ENCODE measurements at places on chromosomes 4 and X.
A peak's percentile ranks its signal among the peaks of the same experiment; 100 is the strongest.

DNA sequence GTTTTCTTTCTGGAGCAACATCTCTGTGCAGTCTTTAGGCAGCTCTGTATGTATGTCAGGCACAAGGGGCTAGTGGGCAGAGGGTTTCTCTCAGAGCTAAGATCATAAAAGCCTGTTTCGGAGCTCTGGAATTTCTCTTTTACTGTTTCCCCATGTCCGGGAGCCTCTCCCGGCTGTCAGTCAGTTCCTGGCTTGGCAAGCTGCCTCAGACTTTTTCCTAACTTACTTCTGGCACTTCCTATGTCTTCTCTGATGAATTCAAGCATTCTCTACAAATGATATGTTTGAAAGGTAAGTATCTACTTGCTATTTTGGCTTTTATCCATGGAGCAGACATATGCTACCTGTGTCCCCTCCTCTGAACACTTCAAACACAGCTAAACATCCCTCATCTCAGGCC lies 129.3 kb upstream of the PGRMC2 start:
- DNase-seq = no peak

- no peak for DNase-seq
Measured at GRCh38 chr4:74157154-74157553, 764 bp upstream of the MTHFD2L start.

GRCh38 chr4:25551605-25552004 lies 104.0 kb upstream of the SLC34A2 start:
- DNase-seq = no peak

DNA sequence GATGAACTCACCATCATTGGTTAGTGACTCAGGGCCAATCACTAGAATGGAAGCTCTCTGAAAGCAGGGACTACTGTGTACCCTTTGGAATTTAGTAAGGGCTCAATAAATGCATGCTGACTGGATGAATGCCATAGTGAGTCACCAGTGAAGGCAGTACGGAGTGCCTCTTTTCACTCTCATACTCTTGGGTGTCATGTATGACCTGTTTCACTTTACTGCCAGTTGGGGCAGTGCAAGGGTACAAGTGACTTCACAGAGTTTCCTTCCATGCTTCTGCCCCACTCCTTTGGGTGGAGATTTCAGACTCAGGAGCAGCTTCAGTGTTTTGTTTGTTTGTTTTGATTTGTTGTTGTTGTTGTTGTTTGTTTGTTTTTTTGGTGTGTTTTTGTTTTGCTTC lies 57.7 kb downstream of the SOX3 start:
- no peak for DNase-seq

DNA sequence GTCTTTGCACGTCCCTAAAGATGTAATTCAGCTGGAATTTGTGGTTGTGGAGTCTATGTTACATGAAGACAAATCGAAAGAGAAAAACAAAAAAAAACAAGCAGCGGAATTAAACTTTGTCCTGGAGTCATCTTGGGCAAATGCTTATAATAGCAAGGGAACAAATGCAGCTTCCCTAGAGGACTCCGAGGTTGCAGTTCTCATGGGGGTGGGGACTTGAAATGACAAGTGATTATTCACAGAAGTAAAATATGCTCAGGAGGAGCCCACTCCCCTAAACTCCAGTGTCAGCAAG lies 362.4 kb downstream of the ARHGAP24 start:
- DNase-seq = no peak

- no peak for DNase-seq
Measured at GRCh38 chrX:57817302-57817701, 93.0 kb downstream of the ZXDA start.

GRCh38 chr4:185219551-185220344 lies 10.3 kb downstream of the SNX25 start:
- peak; percentile 84 for DNase-seq

DNA sequence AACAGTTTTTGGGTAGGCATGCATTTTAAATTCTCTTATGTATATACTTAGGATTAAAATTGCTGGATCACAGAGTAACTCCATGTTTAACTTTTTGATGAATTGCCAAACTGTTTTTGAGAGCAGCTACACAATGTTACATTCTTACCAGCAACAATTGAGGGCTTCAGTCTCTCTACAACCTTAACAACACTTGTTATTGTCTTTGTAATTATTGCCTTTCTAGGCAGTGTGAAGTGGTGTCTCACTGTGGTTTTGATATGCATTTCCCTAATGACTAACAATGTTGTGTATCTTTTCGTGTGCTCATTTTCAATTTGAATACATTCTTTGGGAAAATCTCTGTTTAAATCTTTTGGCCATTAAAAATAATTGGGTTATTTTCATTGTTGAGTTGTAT lies 17.3 kb upstream of the F11 start:
- no peak for DNase-seq

DNA sequence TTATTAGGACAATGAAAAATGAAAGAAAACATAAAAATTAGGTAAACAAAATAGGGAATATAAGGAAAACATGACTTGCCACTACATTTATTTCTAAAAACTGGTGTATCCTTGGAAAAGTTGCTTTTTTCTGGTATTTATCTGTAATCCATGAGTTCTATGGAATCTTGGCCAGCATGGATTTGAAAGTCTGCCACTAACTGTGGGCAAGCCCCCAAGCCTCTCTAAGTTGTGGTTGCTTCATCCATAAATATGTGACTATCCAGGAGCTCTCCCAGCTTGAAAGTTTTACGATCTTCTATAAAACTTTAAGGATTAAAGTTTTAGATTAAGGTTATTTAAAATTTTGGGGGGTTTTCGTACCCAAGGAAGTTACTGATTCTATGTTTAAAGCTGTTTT lies 21.8 kb downstream of the RPS6KA3 start:
- peak; percentile 50 for DNase-seq

GRCh38 chrX:136954930-136955329 lies 74.4 kb upstream of the RBMX start:
- DNase-seq = no peak

- DNase-seq = peak; percentile 42
Measured at GRCh38 chrX:14095702-14096101, 66.0 kb upstream of the GEMIN8 start.

- no peak for DNase-seq
Measured at GRCh38 chrX:34813618-34814017, 129.0 kb upstream of the FAM47B start.

GRCh38 chr4:189304167-189304566 lies 636.5 kb upstream of the FRG1 start:
- DNase-seq = no peak

GRCh38 chrX:153818571-153819383 lies 11.6 kb downstream of the PDZD4 start:
- DNase-seq = no peak

DNA sequence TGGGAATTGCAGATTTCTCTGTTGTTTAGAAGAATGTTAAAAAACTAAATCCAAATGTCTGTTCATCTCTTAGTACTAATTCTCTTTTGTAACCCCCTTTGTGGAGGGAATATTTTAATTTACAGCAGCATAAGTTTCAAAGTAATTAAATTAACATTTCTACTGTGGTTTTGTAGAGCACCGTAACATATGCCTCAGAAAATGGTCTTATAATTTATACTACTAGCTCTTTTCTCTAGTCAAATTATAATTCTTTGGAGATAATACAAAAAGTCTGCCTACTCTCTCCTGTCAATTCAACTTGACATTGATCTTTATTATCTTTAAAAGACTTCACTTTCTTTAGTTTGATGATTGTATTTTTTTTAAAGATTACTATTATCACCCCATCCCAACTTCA lies 759.0 kb downstream of the ADGRL3 start:
- no peak for DNase-seq

- no peak for DNase-seq
Measured at GRCh38 chr4:85050736-85051135, 84.2 kb upstream of the WDFY3 start.

GRCh38 chrX:9466736-9467135 lies 1.9 kb downstream of the TBL1X start:
- no peak for DNase-seq

- no peak for DNase-seq
Measured at GRCh38 chr4:53852343-53852742, 212.1 kb downstream of the CHIC2 start.

GRCh38 chr4:149766135-149766534 lies 49.5 kb downstream of the IQCM start:
- no peak for DNase-seq

DNA sequence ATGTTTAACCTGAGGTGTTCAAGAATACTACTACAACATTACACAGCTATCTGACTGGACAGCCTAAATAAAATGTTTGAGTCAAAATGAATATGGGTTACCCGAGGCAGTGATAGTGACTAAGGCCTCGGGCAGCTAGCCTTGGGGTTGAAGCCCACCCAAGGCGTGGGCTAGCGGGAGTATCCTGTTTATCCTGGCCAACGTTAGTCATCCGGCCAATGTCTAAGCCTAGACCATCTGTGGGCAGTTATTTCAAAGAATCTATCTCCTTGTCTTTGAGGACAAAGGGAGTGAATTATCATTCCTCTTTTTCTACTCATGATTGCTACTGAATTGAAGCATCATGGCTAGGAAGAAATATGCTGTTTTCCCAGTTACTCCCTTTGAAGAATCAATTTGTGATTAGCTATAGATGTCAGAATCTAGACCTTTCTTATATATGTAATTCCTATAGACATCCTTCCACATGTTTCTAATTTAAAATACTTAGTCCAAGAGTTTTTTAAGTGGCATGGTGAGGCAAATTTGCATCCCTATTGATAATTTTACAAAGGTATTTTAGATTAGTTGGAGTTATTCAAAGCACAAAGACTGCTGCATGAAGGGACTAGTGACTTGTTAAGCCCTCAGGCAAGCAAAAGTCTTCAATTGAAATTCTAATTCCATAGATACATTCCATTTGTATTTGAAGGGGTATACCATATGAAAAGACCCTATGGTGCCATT lies 6.0 kb upstream of the PDGFC start:
- no peak for DNase-seq

GRCh38 chrX:124223524-124223923 lies 108.9 kb upstream of the TEX13D start:
- no peak for DNase-seq

DNA sequence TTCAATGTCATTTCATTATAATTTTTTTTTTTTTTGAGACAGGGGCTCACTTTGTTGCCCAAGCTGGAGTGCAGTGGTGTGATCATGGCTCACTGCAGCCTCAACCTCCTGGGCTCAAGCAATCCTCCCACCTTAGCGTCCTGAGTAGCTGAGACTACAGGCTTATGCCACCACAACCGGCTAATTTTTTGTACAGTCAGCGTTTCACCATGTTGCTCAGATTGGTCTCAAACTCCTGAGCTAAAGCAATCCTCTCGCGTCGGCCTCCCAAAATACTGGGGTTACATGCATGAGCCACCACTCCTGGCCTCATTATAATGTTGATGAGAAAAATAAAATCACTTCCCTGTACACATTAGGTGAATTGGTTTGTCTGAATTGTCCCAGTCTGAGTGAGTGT lies 16.9 kb downstream of the TAF7L start:
- no peak for DNase-seq

- no peak for DNase-seq
Measured at GRCh38 chrX:85140964-85141363, 102.6 kb downstream of the SATL1 start.

DNA sequence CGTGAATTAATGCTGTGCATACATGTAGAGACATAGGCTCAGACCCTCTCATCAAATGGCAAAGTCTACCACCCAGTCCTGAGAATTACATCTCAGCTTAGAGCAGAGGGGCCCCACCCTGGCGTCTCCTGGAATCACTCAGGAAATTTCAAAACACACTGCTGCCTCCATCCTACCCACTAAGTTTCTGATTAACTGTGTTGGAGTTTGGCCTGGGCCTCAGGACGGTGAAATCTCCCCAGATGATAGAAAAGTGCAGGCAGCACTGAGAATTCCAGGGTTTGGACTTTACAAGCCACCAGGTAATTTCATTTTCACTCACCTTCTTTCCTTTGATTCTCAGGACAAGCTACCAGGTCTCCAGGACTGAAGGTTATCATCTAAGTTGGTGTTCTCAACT lies 3.3 kb upstream of the FAM9C start:
- no peak for DNase-seq

- DNase-seq = peak; percentile 91
Measured at GRCh38 chr4:53702334-53703266, 111.3 kb upstream of the LNX1 start.

DNA sequence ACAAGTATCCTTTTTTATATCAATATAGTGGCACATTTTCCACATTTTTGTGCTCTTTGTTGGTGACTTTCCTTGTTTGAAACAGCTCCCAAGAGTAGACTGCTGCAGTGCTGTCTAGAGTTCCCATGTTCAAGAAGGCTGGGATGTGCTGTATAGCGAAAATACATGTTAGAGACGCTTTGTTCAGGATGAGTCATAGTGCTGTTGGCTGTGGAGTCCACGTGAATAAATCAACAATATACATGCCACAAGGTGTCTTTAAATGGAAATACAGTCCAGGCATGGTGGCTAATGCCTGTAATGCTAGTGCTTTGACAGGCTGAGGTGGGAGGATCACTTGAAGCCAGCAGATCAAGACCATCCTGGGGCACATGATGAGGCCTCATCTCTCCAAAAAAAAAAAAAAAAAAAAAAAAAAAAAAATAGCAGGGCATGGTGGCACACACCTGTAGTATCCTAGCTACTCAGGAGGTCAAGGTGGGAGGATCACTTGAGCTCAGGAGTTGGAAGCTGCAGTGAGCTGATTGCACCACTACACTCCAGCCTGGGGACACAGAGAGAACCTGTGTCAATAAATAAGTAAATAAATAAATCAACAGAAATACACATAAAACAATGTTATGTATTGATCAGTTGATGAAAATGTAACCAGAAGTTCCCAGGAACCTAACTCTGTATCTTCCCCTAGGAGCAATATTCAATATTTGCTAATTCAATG lies 256.8 kb upstream of the STS start:
- no peak for DNase-seq

DNA sequence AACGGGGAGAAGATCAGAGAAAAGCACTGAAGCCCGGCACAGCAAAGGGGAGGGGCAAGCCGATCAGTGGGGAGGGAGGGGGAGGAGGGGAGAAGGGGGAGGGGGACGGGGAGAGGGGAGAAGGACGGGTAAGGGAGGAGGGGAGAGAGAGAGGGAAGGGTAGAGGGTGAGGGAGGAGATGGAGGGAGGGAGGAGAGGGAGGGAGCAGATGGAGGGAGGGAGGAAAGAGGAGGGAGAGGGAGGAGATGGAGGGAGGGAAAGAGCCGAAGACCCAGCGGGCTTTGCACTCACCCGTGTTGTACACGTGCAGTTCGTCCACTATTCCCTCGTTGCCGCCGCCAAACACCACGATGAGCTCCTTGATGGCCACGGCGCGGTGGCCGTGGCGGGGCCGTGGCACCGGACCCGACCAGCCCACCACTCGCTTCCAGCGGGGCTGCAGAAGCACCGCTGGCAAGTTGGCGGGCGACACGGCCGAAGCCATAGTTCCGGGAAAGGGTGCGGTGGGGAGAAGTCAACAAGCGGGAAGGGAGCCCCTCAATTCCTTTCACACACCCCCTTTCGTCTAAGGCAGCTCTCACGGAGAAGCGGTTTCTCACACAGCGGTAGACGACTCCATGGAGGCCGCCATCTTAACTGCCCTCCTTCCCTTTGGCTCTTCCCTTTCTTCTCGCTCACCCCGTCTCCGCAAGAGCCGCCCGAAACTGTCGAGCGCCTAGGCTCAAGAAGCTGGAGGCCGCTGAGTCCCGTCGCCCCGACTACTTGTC lies 1.1 kb downstream of the HCFC1 start:
- DNase-seq = peak; percentile 81

Data from left hindlimb (tissue), 1 donor.